ENCODE measurements at places on chromosomes 3 and 15. TPM values are rescaled to one million over a fixed set of nuclear protein-coding genes. Genes with fewer than 3 reads are reported as not detected.

The TRIM71 gene
- total RNA-seq = not detected

- DNase-seq = no peak
Measured at GRCh38 chr15:58530056-58530590, 98.3 kb downstream of the LIPC start.

DNA sequence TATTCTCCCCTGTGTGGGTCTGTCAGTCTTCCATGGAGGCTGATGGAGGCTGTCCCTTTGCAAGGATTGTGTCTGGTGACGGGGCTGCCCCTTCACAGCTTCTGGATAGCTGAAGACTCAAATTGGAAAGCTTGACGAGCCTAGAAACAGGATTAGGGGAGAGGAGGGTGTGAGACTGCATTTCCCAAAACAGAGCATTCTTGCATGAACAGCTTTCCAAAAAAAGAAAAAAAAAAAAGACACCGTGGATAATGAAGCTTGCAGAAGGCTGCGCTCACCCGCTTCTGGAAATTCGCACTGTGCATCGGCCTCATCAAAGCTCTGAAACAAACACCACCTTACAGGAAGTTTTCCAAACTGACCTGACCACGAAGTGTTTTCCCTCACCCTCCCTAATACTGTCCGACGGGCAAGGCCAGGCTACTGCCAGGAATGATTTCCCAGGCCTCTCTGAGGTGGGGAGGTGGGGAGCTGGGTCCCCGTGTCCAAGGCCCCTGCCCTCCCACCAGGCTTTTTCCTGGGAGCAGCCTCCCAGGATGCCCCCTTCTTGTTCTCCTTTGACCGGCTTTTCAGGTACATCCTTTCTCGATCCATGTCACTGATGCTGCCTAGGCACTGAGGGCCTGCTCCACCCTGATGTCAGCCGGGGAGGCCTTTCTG lies 24.9 kb upstream of the MUC4 start:
- DNase-seq = no peak

GRCh38 chr15:76752549-76752948 lies 152.6 kb downstream of the SCAPER start:
- DNase-seq = no peak

The GOLGA8H gene
- not detected for total RNA-seq

- no peak for DNase-seq
Measured at GRCh38 chr3:59300733-59301132, 250.9 kb upstream of the CFAP20DC start.

GRCh38 chr15:38878926-38879325 lies 314.3 kb upstream of the RASGRP1 start:
- no peak for DNase-seq

The PIGZ gene
- 125 TPM for total RNA-seq

The LRRIQ4 gene
- total RNA-seq = not detected

The TIMP4 gene
- total RNA-seq = 9.9 TPM

- no peak for DNase-seq
Measured at GRCh38 chr3:104291878-104292277, 1074.8 kb upstream of the ALCAM start.

GRCh38 chr3:153334558-153334957 lies 172.5 kb downstream of the RAP2B start:
- DNase-seq = no peak

DNA sequence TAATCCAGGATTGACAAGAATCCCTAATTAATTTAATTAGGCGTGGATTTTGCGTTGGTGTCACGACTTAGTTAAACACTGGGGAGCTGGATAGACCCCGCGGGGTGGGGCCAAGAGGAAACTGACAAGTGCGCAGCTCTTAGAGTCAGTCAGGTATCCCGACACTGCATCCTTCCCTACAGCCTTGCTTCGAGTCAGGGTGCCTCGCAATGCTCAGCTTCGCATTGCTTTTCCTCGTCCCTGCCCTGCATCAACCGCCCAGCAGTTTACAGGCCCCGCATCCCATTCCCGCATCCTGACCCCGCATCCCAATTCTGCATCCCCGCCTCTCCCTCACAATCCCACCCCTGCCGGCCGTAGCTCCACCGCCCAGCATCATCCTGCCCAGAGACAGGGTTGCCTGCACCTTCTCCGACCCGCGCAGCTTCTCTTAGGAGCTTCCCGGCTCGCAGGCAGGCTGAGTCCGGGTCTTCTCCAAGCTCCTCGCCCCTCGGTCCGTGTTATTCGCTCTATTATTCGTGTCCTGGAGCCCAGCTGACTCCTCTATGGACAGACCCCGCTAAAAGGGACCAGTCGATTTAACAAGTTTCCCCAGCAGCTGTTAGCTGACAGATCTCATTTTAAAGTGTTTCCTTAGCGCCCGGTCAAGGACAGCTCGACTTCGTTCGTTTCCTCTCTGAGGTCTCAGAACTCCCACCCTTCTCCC lies 699 bp upstream of the SHOX2 start:
- peak; percentile 31 for DNase-seq

GRCh38 chr3:100759159-100759558 lies 49.9 kb downstream of the TFG start:
- DNase-seq = no peak

The BNC1 gene
- 0.55 TPM for total RNA-seq

DNA sequence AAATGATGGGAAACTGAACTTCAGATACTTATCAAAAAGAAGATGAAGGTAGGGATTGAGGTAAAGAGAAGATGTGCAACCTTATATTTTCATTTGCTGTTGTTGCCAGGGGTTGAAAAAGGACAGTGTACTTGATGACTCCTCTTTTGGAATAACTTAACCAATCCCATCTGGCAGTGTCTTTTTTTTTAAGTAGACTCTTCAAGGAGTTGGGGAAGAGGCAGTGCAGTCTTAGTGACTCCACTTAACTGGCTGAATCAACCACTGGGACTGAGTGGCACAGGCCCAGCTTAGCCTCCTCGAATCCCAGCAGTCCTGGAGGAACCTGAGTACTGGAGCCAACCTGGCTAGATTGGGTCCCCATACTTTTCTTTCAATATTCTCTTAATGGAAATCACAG lies 27.3 kb upstream of the FILIP1L start:
- no peak for DNase-seq

DNA sequence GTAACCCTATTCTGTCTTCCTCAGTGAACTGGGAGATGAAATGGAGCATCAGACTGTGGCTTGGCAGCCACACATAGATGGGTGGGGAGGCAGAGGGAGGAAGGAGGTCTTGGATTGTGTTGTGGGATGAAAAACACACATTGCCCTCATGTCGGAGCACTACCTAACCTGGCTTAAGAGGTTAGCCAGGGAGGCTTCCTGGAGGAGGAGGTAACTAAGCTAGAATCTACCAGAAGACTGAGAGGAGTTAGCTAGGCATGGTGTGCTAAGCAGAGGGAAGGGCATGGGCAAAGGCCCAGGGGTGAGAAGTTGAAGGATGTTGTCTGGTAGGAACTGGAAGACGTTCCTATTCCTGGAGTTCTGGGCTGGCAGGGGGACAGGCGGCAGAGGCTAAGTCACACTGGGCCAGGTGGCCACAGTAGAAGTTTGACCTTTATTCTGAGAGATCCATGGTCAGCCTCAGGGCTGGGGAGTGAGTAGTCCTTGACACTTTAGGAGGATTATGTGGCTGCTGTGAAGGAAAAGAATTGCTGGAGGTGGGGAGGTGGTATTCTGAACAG lies 7.7 kb upstream of the PRKCD start:
- no peak for DNase-seq

The ZNF717 gene
- total RNA-seq = 0.87 TPM

The MYRIP gene
- total RNA-seq = 5.9 TPM
